ENCODE measurements at places on chromosomes 5 and 9.

- no peak for DNase-seq
Observed at GRCh38 chr5:6886866-6887265, 173.6 kb downstream of the TENT4A start.

DNA sequence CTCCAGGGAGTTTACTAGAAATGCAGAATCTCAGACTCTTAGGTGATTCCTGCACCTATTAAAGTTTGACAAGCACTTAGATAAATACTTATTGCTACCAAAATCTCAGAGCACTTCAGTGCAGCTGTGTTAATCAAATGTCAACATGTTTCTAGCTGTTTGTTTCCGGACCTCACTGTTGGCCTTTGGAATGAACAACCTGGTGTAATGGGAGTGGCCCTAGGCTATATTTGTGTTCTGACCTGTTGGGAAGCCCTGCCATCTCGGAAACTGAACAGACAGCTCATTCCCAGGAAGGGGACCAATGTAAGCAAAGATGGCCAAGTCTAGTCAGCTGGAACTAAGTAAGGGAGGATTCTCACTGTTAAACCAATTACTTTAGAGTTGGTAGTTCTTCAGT is 145.0 kb upstream of the SLC28A3 start:
- DNase-seq, result no peak

- DNase-seq, result no peak
Observed at GRCh38 chr5:589173-589572, 23.0 kb upstream of the CEP72 start.

GRCh38 chr9:124439686-124440243 is 10.5 kb upstream of the ADGRD2 start:
- DNase-seq, result no peak

- DNase-seq, result no peak
Observed at GRCh38 chr5:134540747-134541733, 15.6 kb downstream of the JADE2 start.

Measured in stimulated activated CD8-positive, alpha-beta memory T cell treated with anti-CD3 and anti-CD28 coated beads, Interleukin-7, amount 100 ng/mL, for 4 hours (primary cell).